ENCODE measurements at places on chromosomes 13 and 19.

DNA sequence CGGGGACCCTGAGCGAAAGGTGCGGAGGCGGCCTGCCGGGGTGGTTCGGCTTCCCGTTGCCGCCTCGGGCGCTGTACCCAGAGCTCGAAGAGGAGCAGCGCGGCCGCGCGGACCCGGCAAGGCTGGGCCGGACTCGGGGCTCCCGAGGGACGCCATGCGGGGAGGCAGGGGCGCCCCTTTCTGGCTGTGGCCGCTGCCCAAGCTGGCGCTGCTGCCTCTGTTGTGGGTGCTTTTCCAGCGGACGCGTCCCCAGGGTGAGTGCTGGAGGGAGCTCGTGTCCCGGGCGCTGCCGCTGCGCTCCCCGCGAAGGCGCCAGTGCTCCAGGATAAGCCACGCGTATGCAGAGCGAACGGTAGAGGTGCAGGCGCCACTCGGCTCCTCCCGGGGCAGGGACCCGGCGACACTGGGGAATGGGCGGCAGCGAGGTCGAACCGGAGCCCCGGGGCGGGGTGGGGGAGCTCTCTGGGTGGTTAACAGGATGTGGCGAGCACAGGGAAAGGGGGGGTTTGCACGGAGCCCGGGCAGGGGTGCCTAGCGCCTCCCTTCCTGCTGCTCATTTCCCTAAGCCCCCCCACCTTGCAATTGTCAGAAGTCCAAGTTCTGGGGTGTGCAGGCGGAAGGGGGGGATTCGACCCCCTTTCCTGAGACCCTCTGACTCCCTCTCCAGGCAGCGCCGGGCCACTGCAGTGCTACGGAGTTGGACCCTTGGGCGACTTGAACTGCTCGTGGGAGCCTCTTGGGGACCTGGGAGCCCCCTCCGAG is at the start of gene IL27RA:
IL27RA (plus strand) TSS at position 44 of the 762 bp plus-strand sequence; CDS start at position 155, 111 bp downstream.
- H3K36me3 ChIP-seq: no peaks in the 10 kb centered on the region
- no peaks in the 10 kb centered on the region for H3K4me1 ChIP-seq
- DNase-seq: peak; percentile 88
- H3K4me3 ChIP-seq: peak within 1 kb of the TSS; percentile 86
- H3K27me3 ChIP-seq: peaks cover 14% of the 10 kb centered on the region
- no peak within 1 kb of the TSS for H3K27ac ChIP-seq

DNA sequence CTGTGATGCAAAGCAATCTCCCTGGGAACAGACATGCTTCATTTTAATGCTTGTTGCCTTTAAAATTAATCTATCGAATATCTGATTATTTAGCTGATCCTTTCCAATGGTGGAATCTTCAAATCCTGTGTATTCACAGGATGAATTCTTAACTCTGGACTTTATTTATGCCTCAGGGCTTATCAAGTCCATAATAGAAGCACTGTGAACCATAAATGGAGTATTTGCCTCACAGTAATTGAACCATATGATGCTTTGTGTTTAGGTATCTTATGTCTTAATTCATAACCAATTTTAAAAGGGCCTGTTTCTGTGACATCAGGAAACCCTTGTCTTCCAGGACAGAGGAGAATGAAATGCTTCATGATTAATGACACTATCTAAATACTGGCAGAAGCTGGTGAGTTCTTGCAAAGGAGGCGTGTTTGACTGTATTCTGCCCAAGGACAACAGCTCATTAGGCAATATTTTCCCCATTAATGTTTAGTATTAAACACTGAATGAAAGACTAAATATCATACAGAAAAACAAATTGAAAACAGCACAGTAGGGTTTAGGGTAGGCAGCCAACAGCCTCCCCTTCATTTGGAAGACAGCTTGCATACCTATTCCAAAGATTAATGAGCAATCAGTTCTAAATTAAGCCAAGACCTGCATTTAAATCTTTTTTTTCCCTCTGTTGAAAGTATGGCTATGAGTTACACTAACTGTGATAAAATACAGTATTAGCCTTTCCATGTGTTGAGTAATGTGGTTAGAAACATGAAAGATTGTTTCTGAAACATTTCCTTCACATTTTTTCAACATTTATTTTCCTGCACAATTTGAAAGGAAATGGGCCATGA is 709.4 kb downstream of the PCDH9 start:
- no peak for DNase-seq
- H3K4me3 ChIP-seq: no peak overlapping the region
- no peak overlapping the region for H3K27ac ChIP-seq
- H3K4me1 ChIP-seq: no peaks in the 10 kb centered on the region
- H3K36me3 ChIP-seq: no peaks in the 10 kb centered on the region

GRCh38 chr13:87923753-87924152 is 252.6 kb downstream of the SLITRK5 start:
- H3K36me3 ChIP-seq: no peaks in the 10 kb centered on the region
- H3K27ac ChIP-seq: no peak overlapping the region
- no peaks in the 10 kb centered on the region for H3K4me1 ChIP-seq
- H3K27me3 ChIP-seq: no peaks in the 10 kb centered on the region

DNA sequence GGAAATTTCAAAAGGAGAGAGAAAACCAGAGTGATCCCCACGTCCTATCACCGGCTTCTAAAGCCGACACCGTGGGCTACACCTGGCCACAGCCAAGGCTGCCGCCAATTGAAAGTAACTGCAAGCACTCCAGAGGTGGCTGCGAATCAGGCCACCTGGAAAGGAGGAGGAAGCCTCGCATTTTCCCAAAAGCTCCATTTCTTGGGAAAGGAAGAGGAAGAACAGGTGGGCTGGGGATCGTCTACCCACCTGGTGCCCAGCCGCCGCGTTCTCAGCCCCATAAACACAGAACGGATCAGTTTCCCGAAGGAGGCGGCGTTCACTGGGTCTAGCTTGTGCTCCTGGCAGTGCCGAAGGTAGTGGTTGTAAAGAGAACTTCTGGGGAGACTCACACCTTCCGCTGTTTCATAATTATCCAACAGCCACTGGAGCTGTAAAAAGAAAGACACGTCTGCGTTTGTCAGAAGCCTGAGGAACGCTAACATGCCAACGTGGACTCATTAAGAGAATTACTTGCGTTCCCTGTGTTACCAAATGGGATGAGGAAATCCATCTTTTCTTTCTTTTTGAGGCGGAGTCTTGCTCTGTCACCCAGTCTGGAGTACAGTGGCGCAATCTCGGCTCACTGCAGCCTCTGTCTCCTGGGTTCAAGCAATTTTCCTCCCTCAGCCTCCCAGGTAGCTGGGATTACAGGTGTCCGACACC is 38.1 kb upstream of the RANBP3 start:
- H3K36me3 ChIP-seq: no peaks in the 10 kb centered on the region
- H3K27ac ChIP-seq: no peak overlapping the region
- no peak for DNase-seq
- no peak overlapping the region for H3K4me3 ChIP-seq
- no peaks in the 10 kb centered on the region for H3K27me3 ChIP-seq
- H3K4me1 ChIP-seq: no peaks in the 10 kb centered on the region

- H3K4me3 ChIP-seq: peak overlapping the region; percentile 58
- peaks cover 7% of the 10 kb centered on the region for H3K4me1 ChIP-seq
- H3K27ac ChIP-seq: peak overlapping the region; percentile 94
- no peaks in the 10 kb centered on the region for H3K27me3 ChIP-seq
Measured at GRCh38 chr19:18428787-18429674, 8.9 kb downstream of the ISYNA1 start.

- peaks cover 76% of the 10 kb centered on the region for H3K27me3 ChIP-seq
- H3K4me1 ChIP-seq: no peaks in the 10 kb centered on the region
- H3K36me3 ChIP-seq: no peaks in the 10 kb centered on the region
- DNase-seq: no peak
- H3K4me3 ChIP-seq: peak overlapping the region; percentile 78
- no peak overlapping the region for H3K27ac ChIP-seq
Measured at GRCh38 chr19:46639358-46640182, 3.6 kb upstream of the GNG8 start.

- H3K4me3 ChIP-seq: no peak overlapping the region
- DNase-seq: peak; percentile 50
- H3K36me3 ChIP-seq: no peaks in the 10 kb centered on the region
- H3K27me3 ChIP-seq: no peaks in the 10 kb centered on the region
- peaks cover 5% of the 10 kb centered on the region for H3K4me1 ChIP-seq
Measured at GRCh38 chr19:38252385-38252784, 3.8 kb downstream of the PPP1R14A start.

DNA sequence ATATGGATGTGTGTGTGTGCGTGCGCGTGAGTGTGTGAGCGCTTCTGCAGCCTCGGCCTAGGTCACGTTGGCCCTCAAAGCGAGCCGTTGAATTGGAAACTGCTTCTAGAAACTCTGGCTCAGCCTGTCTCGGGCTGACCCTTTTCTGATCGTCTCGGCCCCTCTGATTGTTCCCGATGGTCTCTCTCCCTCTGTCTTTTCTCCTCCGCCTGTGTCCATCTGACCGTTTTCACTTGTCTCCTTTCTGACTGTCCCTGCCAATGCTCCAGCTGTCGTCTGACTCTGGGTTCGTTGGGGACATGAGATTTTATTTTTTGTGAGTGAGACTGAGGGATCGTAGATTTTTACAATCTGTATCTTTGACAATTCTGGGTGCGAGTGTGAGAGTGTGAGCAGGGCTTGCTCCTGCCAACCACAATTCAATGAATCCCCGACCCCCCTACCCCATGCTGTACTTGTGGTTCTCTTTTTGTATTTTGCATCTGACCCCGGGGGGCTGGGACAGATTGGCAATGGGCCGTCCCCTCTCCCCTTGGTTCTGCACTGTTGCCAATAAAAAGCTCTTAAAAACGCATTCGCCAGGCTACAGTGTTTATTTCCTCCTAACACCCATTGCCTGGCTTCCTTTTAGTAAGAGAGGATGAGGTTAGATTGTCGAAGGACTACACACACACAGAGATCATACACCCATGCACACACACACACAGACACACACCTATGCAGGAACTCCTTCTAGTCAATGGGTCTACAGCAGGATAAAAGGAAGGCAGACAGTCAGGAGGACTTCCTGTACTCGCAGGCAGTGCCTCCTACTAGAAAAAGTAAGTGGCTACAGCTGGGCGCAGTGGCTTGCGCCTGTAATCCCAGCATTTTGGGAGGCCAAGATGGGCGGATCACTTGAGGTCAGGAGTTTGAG is 7.1 kb downstream of the FOSB start:
- peaks cover 13% of the 10 kb centered on the region for H3K27me3 ChIP-seq
- H3K27ac ChIP-seq: no peak overlapping the region
- no peaks in the 10 kb centered on the region for H3K36me3 ChIP-seq
- H3K4me1 ChIP-seq: no peaks in the 10 kb centered on the region
- DNase-seq: no peak

GRCh38 chr19:310141-310651 is 19.0 kb upstream of the PLPP2 start:
- no peak overlapping the region for H3K27ac ChIP-seq
- peaks cover 47% of the 10 kb centered on the region for H3K36me3 ChIP-seq
- no peaks in the 10 kb centered on the region for H3K27me3 ChIP-seq
- H3K4me1 ChIP-seq: no peaks in the 10 kb centered on the region
- no peak overlapping the region for H3K4me3 ChIP-seq

DNA sequence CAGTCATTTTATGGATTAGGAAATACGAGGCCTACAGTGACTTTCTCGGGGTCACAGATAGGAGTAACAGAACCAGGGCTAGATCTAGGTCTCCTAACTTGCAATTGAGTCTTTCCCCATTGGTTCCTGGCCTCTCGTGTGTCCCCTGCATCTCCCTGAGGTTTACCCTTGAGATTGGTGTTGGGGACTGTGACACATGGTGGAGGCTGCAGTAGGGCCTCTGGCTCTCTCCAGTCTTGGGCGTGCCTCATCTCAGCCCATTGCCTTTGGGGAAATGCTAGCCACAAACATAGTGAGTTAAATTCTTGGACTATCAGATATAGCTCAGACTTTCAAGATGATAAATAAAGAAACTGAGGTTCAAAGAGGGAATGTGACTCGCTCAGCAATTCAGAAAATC is 212.1 kb downstream of the KCNRG start:
- no peak for DNase-seq
- no peaks in the 10 kb centered on the region for H3K27me3 ChIP-seq
- H3K4me3 ChIP-seq: no peak overlapping the region
- no peaks in the 10 kb centered on the region for H3K36me3 ChIP-seq

- H3K27ac ChIP-seq: no peak overlapping the region
- no peak overlapping the region for H3K4me3 ChIP-seq
- H3K4me1 ChIP-seq: no peaks in the 10 kb centered on the region
- no peaks in the 10 kb centered on the region for H3K27me3 ChIP-seq
- H3K36me3 ChIP-seq: peaks cover 92% of the 10 kb centered on the region
Measured at GRCh38 chr13:113499936-113500335, 9.4 kb upstream of the DCUN1D2 start.

DNA sequence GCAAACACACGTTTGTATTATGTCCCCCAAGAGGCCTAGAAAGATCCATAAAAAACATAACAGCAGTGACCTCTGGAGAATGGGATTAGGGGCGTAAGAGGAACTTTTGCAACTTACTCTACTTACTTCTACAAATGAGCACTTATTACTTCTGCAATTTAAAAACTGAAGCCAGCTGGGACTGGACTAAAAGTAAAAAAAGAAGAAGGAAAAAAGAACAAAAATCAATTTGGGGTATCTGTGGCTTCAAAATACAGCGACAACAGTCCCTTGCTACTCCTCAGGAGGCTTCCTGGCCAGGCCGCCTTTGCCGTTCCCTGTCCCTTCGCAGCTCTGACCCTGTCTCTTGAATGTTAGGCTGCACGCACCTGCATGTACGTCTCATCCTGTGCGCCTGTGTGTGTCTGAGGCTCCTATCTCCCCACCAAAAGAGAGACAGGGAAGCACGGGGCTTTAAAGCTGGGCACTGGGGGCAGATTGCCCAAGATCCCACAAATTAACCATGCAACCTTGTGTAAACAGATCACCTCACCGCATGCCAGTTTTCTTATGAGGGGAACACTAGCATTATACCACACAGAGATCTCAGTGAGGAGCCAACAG is 12.1 kb upstream of the FKRP start:
- no peak for DNase-seq
- H3K36me3 ChIP-seq: peaks cover 70% of the 10 kb centered on the region
- H3K27ac ChIP-seq: no peak overlapping the region
- H3K4me3 ChIP-seq: no peak overlapping the region
- H3K4me1 ChIP-seq: no peaks in the 10 kb centered on the region
- H3K27me3 ChIP-seq: no peaks in the 10 kb centered on the region

GRCh38 chr13:113283904-113284303 is 13.1 kb upstream of the LAMP1 start:
- H3K27me3 ChIP-seq: peaks cover 7% of the 10 kb centered on the region
- DNase-seq: no peak
- H3K4me1 ChIP-seq: no peaks in the 10 kb centered on the region
- H3K4me3 ChIP-seq: no peak overlapping the region

GRCh38 chr19:50233308-50233910 is 30.0 kb downstream of the MYH14 start:
- no peaks in the 10 kb centered on the region for H3K27me3 ChIP-seq
- DNase-seq: no peak
- no peak overlapping the region for H3K4me3 ChIP-seq
- H3K36me3 ChIP-seq: no peaks in the 10 kb centered on the region
- no peaks in the 10 kb centered on the region for H3K4me1 ChIP-seq
- H3K27ac ChIP-seq: no peak overlapping the region

- H3K36me3 ChIP-seq: no peaks in the 10 kb centered on the region
- no peak for DNase-seq
- H3K27ac ChIP-seq: no peak overlapping the region
- no peak overlapping the region for H3K4me3 ChIP-seq
- no peaks in the 10 kb centered on the region for H3K4me1 ChIP-seq
Measured at GRCh38 chr13:36766295-36766694, 52.7 kb upstream of the RFXAP start.

All from endodermal cell (in vitro differentiated cells).